ENCODE measurements at places on chromosomes 5 and 9. TPM values are rescaled to one million over a fixed set of nuclear protein-coding genes. Genes with fewer than 3 reads are reported as not detected.

PSIP1 gene
- 23.6 TPM for total RNA-seq

GPRIN1 gene
- 0.97 TPM for total RNA-seq

CARD9 gene
- 2.4 TPM for total RNA-seq

PLCXD3 gene
- 39.6 TPM for total RNA-seq

FBN2 gene
- total RNA-seq = 6.9 TPM

SLC36A2 gene
- total RNA-seq = 0.29 TPM

SLC1A1 gene
- 3.4 TPM for total RNA-seq

DRD1 gene
- 0.15 TPM for total RNA-seq

SNCAIP gene
- 3.2 TPM for total RNA-seq

DOK3 gene
- 9.0 TPM for total RNA-seq

EPB41L4B gene
- 19.4 TPM for total RNA-seq

CSNK1G3 gene
- 27.1 TPM for total RNA-seq

WNT8A gene
- not detected for total RNA-seq

LCN12 gene
- 11.9 TPM for total RNA-seq

ZFP2 gene
- total RNA-seq = 1.2 TPM

LAMC3 gene
- 1.1 TPM for total RNA-seq

SLC4A9 gene
- 0.09 TPM for total RNA-seq

SPATA31E1 gene
- total RNA-seq = not detected

DAB2IP gene
- 58.3 TPM for total RNA-seq

TSLP gene
- 1.5 TPM for total RNA-seq

CARTPT gene
- not detected for total RNA-seq

All from left cardiac atrium (tissue), 4 donors.